ENCODE measurements at places on chromosomes 1 and 21.
A peak's percentile ranks its signal among the peaks of the same experiment; 100 is the strongest.

DNA sequence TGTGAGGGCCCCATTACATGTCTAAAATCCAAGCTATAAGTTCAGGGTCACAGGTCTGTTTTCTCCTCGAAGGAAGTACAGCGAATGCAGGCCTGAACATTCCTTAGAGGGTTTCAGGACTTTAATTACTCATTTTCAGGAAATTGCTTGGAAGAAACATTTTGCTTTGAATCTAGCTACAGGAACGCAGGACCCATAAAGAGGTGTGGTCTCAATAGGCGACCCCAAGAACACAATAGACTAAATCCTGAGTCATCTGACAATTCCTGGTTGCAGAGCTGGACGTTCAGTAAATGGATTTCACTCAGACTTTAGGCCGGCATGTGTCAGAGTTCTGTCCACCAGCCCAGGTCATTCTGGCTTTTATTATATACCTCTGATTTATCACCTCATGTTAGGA is 1.0 kb upstream of the ERG start:
- DNase-seq = no peak

DNA sequence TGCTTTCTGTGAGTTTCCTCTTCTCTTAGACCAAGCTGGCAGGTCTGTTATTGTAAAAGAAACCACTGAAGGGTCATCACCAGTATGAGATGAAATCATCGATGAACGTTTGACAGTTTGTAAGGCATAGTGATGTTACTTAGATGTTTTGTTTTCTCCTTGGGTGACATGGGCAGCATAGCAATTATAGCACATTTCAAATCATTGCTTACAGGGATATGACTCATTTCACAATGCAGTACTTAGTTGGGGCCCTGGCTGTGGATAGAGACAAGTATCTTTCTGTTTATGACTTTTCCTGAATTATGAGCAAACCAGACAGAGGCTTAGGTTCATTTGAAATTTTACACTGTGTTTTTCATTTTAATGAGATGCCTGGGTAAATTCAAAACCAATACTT is 313.0 kb downstream of the RWDD3 start:
- no peak for DNase-seq

- DNase-seq = no peak
Measured at GRCh38 chr1:226226601-226227000, 3.1 kb downstream of the MIXL1 start.

GRCh38 chr21:43771199-43771675 is 4.9 kb downstream of the CSTB start:
- no peak for DNase-seq

- DNase-seq = no peak
Measured at GRCh38 chr1:154547105-154547732, 11.2 kb downstream of the UBE2Q1 start.

GRCh38 chr21:26945916-26946675 is 20.8 kb downstream of the ADAMTS5 start:
- DNase-seq = no peak

DNA sequence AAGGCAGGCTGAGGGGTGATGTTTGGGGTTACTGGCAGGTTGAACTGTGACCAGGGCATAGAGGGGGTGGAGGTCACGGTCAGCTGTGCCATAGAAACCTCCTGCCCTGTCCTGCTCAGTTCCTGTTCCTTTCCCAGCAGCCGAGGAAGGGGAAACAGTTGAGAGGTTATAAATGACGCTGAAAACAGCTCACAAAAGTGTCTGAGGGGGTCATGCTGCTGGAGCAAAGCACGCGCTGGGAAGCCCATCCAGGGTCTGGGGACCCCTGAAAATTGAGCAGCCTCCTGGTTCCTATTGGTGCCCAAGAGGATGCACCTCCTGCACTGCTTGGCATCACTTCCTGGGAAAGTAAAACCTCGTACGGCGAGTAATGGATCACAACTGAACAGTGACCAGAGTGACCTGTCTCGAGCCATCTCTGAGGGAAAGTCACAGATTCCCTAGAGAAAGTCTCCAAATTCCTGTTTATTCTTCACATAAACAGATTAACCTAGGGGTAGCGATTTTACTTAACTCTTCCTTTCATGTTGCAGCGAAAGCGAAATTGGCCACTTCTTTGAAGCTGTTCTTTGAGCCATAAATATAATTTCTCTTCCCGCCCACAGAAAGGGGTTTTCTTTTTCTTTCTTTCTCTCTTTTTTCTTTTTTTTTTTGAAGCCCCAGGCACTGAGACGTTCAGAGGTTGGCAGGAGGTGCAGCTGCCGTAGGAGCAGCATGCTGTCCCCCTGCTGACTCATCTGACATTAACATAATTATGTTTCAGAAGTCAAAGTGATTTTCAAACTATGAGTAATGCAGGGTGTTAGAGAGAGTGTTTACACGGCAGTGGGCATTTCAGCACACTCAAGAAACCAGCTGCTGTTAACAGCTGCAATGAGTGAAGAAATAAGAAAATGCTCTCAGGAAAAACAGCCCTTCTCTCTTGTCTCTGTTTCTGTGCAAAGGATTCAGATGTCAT is 41.8 kb upstream of the ATF3 start:
- DNase-seq = peak; percentile 32
